ENCODE measurements at places on chromosomes 2 and 18.
A peak's percentile ranks its signal among the peaks of the same experiment; 100 is the strongest.

DNA sequence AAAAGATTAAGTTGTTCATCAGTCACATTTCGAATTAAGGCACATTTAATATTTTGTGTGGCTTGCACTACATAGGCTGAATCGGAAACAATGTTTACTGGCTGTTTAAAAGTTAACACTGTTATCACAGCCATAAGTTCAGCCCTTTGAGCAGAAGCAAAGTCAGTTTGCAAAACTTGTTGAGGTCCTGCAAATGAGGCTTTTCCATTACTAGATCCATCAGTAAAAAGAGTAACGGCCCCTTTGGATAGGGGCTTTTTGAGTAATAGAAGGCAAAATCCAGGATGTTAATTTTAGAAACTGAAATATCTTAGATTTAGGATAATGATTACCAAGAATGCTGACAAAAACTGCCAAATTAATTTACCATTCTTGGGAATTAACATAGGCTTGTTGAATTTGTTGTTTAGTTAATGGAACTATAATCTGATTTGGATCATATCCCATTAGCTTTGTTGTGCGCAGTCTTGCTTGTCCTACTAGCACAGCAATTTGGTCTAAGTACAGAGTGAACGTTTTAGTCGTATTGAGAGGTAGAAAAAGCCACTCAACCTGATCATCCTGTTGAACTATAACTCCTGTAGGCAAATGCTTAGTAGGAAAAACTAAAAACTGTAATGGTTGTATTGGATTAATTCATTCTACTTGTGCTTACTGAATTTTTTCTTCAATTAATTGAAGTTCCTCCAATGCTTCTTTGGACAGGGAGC lies 13.9 kb upstream of the SUCLG1 start:
- DNase-seq: no peak

DNA sequence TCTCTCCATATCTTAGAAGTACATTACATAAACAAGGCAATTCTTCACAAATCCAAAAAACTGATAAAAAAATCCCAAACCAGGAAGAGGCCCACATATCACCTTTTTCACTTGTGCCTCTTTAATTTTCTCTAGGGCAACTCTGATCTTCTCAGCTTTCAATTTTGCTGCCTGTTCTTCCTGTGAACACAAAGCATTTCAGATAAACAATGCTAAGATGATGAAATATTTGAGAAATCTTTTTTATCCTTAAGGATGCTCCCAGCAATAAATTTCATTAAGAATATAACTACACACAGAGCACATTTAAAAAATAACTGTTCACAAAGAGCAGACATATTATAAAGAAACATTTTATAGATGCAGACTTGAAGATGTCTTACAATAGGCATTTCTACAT lies 73.4 kb downstream of the RAPH1 start:
- DNase-seq: no peak

- no peak for DNase-seq
Measured at GRCh38 chr2:64568836-64569235, 44.7 kb downstream of the AFTPH start.

DNA sequence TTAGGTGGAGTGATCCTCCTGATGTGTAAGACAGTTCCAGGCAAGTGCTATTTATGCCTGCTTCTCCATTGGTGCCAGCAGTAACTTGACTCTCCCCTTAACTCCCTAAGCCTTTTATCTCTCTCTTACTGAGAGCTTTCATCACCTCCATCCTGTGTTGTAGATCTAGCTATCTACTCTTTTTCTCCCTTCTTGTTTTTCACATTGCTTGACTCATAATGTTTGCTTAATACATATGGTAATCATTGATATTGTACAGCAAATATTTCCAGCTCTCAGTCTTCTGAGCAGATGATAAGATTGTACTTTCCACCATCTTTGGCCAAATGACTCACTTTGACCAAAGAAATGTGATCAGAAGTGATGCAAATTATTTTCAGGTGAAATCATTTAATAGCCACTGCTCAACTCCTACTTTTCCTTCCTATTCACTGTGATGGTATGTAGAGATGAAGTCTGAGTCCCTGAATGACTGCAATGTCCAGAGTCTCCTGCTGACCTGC lies 165.0 kb downstream of the PLCL1 start:
- no peak for DNase-seq

DNA sequence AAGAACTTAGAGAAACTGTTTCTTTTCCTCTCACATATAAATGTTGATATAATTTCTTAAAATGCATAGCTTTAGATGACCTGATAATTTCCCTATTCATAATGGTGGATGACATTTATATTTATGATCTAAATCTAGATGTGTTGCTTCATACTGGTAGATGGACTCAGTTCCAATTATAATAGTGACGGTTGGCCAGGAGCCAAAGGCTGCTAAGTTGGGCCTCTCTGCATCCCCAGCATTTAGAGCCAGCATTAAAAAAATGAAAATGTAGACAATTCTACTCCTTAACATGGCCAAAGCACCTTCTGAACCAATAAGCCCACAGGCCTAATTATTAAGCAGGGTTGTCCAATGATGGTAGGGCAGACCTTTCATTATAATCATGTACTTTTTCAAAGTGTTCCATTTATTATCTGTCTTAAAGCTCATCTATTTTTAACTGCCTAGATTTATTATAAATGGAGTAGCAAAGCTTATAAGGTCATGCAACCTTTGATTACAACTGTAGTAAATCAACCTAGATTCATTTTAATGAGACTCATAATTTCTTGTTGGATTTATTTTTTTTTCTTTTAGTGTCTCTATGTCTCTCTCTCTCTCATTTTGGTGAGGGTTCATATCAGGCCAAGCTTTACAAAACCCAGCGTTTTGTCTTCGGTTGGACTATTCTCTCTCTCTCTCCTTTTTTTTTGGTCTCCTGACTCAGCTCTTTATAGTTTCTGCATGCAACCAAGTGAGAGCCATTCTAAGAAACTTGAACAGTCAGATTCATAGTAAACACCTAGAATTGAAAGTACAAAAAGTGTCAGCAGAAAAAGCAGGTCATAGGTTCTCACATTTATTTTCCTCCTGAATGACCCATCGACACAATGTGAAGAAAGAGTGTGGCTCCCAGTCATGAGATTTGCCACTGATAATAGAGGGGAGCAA lies 2016.1 kb upstream of the PIK3C3 start:
- DNase-seq: peak; percentile 26

GRCh38 chr2:186348200-186348599 lies 137.9 kb upstream of the ZC3H15 start:
- peak; percentile 55 for DNase-seq

DNA sequence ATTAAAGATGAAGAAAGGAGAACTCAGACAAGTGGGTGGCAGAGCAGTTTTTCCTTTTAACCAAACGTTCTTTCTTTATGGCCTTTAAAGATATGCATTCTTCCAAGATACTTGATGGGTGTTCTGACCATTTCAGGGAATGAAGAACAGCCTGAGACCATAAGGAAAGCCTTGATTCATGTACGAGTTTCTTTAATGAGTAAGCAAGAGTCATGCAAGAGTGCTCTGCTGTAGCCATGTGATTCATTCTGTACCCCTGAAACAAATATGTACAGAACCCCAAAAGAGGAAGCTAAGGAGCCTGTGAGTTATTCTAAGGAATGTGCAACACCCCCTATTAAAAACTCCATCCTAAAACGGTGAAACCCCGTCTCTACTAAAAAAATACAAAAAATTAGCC lies 372.8 kb downstream of the MTX2 start:
- DNase-seq: no peak

DNA sequence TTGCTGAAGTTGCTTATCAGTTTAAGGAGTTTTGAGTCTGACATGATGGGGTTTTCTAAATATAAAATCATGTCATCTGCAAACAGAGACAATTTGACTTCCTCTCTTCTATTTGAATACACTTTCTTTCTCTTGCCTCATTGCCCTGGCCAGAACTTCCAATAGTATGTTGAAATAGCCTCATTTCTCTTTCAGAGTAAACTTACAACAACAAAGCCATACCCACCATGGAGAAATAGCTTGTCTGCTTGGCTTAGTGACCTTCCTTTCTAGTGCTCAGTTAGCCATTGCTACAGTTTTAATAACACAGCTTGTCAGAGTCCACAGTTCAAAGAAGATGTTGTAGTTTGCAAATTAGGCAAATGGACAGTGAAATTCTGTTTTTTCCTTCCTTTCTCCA lies 228.0 kb downstream of the ETAA1 start:
- DNase-seq: no peak

DNA sequence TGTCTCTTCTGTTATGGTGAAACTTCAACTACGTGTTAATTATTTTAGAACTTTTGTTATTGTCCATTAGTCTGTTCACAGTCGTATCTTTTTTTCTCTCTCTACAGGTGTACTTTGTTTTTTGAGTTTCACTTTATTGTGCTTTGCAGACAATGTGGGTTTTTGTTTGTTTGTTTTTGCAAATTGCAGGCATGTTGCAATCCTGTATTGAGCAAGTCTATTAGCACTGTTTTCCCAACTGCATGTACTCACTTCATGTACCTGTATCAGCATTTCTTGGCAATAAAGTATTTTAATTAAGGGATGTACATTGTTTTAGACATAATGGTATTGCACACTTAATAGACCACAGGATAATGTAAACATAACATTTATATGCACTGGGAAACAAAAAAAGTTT lies 99.1 kb upstream of the FAM110C start:
- no peak for DNase-seq

DNA sequence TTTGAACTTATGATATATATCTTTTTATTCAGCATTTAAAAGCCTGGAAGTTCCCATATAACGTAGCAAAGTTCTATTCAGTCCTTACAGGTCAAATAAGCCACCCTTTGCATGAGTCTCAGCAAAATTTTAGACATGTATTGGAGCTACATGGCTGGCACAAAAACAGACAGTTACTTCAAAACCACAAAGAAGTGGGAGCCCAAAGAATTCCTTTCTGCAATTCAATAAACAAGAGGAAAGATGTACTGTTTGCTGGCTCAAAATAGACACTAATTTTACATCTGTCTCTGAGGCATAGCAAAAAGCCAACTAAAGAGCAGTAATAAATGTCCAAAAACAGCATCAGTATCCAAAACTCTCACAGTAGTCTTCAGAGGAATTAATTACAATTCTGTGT lies 87.0 kb downstream of the ZEB2 start:
- DNase-seq: no peak

GRCh38 chr2:150715501-150715900 lies 228.0 kb upstream of the RND3 start:
- DNase-seq: no peak

DNA sequence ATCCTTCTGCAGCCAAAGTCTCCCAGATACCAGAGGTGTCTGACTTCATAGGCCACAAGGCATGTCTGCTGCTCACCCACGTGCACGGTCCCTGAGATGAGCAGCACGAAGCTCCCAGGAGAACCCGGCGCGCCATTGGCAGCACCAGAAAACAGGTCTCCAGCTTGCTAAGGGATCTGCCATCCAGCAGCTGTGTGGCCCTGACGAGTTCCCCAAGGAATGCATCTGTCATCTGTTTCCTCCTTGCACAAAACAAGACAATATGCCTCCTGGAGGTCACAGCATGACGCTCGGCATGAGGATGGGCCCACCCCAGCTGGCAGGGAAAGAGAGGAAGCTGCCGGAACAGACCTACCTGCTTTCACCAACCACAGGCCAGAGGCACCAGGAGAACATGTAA lies 29.2 kb downstream of the HS6ST1 start:
- no peak for DNase-seq

DNA sequence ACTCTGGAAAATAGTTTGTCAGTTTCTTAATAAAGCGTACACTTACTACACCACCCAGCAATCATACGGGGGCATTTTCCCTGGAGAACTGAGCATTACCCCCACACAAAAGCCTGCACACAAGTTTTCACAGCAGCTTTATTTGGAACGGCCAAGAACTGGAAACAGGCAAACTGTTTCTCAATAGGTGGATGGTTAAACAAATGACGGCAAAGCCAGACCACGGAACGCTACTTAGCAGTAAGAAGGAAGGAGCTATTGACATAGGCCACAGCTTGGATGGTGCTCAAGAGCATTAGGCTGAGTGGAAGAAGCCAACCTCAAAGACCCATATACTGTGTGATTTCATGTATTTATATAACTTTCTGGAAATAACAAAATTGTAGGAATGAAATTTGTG lies 9.0 kb downstream of the MALL start:
- no peak for DNase-seq

- no peak for DNase-seq
Measured at GRCh38 chr2:197838579-197838978, 34.2 kb downstream of the PLCL1 start.

DNA sequence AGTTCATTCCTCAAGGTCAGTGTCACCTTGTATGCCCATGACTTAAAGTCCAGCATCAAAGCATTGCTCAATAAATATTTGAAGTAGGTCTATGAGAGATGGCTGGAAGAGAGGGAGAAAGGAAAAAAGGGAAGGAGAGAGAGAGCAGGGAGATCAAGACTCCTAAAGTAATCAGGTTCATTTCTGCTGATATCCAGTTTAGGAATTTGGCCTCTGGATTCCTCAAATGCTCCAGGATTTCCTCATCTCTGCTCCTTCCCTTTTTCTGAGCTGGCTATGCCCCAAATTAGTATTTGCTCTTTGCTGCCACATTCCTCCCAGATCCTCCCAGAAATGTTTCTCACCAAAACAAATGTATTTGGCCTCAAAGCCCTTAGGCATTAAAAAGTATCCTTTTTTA lies 739.4 kb upstream of the CHAC2 start:
- no peak for DNase-seq

- no peak for DNase-seq
Measured at GRCh38 chr2:219254590-219255201, 978 bp upstream of the TUBA4A start.

- no peak for DNase-seq
Measured at GRCh38 chr2:189576396-189576795, 4.2 kb downstream of the SLC40A1 start.

DNA sequence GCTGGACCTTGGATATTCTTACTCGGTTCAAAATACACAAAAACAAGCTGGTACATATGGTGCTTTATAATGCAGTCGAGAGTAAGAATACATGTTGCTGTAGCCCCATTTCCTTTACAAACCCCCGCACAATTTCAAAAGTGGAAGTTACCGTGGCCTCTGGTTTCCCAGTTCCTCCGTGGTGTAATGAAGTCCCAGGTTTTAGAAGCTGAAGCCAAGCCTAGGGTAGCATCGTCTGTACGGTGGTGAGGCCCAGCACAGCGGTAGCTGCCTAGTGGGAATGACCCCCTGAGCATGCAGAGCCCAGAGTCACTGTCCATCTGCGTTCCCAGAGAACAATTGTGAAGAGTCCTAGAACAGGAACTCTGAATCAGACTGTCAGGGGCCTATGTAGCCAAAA lies 171.8 kb downstream of the ASXL3 start:
- DNase-seq: no peak

GRCh38 chr2:73033766-73034381 lies 37.6 kb downstream of the SFXN5 start:
- no peak for DNase-seq

DNA sequence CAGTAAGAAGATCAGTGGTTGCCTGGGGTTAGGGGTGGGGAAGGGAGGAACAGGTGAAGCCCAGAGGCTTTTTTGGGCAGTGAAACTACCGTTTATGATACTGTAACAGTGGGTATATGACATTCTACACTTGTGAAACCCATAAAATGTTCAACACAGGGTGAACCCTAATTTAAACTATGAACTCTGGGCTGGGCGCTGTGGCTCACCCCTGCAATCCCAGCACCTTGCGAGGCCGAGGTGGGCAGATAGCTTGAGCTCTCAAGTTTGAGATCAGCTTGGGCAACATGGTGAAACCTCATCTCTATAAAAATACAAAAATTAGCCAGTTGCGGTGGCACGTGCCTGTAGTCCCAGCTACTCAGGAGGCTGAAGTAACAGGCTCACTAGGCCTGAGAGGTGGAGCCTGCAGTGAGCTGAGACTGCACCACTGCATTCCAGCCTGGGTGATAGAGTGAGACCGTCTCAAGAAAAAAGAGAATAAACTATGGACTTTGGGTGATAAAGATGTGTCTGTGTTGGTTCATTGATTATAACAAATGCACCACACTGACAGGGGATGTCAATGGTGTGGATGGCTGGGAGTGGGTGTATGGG lies 17.6 kb upstream of the USP14 start:
- DNase-seq: no peak

All from NCI-H1417 (cell line).